ENCODE measurements at places on chromosomes 7 and 10.

GRCh38 chr10:12130237-12130872 is 878 bp downstream of the SEC61A2 start:
- no peak for DNase-seq

DNA sequence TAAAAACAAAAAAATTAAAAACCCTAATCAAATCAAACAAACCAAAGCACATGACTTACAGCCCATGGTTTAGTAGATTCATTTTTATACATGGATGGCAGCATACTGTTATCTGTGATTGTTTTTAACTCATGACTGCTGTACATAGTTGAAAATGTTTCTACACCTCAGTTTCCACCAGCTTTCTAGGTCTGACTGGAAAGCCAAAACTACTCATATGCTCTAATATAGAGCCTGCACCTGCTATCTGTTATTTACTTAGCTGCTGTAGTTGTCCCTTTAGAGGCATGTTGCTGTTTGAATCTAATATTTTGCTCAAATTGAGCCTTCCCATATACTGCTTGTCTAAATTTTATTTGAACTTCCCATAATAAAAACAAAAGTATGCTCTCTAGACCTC is 289.9 kb upstream of the LRRN3 start:
- DNase-seq, result no peak

- DNase-seq, result no peak
These were observed 101.4 kb downstream of the ZNF365 start for GRCh38 chr10:62475551-62475950.

- no peak for DNase-seq
These were observed 66.0 kb downstream of the SUGCT start for GRCh38 chr7:40200791-40201190.

DNA sequence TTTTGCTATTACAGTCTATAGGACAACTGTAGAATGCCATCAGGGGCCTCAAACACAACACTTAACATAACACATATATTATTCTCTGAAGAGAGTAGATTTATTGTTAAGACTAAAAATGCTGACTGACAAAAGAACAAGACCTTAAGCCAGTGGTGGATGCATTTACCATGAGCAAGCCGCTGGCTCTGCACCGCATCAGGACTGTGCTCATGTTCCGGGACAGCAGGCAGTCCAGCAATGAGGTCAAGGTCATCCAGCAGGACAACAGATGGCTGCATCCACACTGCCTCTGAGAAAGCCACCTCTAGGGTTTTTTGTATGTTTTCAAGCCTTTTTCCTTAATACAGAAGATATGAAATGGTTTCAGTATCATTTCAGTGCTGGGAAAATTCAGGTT is 23.8 kb downstream of the PEX1 start:
- no peak for DNase-seq

- DNase-seq, result no peak
These were observed 14.0 kb downstream of the PTF1A start for GRCh38 chr10:23205972-23206642.

DNA sequence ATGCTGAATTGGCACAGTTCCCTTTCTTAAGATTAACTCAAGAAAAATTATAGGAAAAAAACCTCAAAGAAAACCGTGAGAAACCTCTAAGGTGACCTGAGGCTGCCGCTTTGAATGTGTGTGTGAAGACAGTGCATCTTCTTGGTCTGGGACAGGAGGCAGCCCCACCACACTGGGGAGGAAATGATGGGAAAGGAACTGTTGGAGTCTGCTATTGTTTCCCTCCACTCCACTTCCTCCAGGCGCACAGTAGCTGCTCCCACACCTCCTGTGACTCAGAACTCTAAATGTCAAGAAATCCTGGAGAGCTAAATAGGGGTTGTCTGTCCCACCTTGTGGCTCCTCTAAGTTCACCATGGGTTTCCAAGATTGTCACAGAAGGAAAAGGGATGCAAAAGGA is 179.4 kb downstream of the PDE1C start:
- no peak for DNase-seq

DNA sequence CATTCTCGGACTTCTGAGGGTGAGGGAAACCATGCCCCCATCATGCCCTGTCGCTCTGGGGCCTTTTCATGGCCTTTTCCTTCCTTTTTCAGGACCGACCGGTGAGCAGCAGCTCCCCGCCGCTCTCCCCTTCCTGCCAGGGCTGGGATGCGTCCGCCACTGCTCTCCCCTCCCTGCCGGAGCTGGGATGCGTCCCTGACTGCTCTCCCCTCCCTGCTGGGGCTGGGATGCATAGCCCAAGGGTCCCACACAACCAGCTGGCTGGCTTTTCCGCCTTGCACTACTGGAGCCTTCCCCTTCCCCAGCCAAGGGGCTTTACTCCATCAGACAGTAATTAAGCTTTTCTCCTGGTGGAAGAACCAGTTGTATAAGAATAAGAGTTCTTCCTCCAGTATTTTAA is 129.7 kb upstream of the COBL start:
- DNase-seq, result no peak

DNA sequence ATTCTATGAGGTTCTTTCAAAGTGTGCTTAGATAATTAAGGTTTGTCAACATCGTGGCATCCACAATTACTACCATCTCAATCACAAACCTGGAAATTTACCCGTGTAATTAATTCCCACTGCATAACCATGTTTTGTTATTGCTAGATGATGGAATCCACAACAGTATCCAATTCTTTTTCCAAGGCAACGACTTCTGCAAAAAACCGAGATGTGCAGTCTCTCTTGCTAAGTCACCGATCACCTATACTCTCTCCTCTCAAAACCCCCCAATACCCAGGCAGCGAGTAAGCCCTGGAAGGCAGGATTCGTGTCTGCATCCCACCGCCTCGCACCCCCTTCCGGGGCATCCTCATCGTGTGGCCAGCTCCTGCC is 678 bp upstream of the EIF4H start:
- no peak for DNase-seq

DNA sequence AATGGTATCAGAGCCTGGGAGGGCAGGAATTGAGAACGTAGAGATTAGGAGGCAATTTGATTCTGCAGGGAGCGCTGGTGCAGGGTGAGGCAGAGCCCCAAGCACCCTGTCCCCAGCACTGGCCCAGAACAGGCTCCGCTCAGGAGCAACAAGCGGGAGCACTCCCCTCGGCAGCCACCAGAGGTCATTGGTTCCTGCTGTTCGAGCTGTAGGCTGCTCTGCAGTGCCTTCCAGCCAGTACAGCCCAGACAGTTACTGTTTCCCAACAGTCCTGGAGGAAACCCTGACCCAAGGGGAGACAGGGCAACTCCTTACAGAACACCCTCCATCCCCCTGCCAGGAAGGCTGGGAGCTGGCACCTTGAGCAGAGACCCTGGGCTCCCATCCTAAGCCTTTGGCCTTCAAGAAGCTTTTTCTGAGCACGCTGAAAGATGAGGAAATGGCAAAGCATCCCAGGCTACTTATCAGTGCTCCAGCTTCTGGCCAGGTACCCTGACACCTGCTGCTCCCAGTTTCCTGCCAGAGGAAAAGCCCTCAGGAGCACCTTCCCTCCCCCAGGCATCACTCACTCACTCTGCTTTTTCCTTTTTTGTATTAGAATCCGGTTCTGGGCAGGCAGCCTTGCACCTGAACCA is 71.2 kb upstream of the EFCAB10 start:
- peak; percentile 45 for DNase-seq

GRCh38 chr10:21285742-21286331 is 239.6 kb downstream of the SKIDA1 start:
- DNase-seq, result no peak

- no peak for DNase-seq
These were observed 47.6 kb downstream of the SLIT1 start for GRCh38 chr10:97138174-97138573.

DNA sequence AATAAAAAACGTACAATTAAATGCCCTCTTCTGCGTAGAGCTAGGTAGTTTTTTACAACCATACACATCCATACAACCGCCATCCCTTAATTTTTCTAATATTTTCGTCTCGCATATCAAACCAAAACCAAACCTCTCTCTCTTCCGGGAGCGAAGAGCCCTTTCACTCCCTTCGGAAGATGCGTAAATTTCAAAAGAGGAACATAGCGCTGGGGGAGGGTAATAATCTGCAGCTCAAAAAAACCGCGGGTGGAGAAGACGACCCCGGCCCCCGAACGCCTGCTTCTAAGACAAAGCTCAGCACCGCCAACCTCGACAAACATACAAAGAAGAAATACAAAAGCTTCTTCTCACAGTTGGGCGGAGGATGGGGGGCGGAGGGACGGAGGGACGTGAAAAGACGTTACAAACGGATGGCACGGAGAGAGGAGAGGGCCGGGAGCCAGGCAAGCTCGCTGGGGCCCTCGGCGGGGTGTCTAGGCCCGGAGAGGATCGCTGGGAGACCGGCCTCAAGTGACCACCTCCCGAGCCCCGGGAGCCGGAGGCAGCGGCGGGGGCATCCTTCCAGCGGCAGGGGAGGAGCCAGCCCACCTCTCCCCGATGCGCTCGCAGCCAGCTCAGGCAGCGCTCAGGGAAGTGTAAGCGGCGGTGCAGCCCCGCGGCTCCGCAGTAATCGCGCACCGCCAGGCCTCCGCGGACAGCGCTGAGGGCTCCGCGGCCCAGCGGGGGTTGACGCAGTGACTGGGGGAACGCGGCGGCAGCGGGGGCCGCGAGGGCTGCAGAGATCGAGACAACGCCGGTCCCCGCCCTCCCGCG is 851 bp downstream of the MKRN1 start:
- DNase-seq, result no peak

GRCh38 chr7:29858191-29858951 is 52.1 kb downstream of the WIPF3 start:
- DNase-seq, result no peak

DNA sequence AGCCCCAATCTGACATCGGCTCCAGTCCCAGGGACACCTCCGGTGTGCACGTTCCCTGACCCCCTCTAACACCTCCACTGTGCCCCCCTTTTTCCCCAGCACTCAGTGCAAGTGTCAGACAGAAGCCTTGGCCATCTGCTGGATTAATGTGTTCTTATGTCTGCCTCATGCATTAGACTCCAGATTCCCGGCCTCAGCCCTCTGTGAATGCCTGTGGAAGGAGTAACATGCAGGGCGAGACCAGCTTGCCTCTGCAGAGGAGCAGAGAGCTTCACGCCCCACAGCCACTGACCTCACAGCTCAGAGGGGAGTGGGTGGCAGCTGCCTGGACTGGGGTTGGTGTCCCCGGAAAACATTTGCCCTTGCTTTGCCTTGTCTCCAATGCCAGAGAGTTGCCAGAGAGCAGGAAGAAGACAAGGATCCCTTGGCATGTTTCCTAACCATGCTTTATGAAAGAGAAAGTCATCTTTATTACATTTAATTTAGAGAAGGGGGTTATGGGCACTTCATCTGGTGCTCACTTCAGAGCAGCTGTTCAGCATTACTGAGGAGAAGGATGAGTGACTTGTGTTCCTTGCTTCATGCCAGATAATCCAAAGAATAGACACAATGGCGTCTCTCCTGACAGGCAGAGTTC is 91.6 kb upstream of the CXCL12 start:
- DNase-seq, result no peak

GRCh38 chr10:131732631-131733127 is 168.1 kb upstream of the PPP2R2D start:
- DNase-seq, result no peak

DNA sequence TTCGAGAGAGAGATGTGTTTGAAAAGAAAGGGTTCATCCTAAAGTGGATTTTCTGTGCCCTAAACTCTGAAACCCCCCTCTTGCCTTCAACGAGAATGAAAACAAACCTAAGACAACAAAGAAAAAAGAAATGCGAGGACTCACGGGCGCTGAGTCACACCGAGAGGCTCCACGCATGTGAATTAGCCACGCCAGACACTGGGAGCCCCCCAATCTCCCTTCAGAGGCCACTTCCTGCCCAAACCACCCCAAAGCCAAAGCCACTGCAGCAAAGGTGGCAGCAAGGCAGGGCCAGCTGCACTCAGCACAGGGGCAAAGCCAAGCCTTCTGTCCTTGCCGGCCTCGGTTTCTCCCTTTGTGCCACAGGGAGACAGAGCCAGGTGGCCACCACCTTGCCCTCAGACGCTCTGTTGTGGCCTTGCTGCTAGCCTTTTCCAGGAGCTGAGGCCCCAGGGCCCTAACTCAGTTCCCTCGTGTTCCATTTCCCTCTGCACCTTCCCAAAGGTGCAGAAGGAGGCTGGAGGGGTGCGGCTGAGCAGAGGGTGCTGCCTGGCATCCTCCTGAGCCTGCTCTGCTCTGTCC is 93.3 kb downstream of the FAM53B start:
- no peak for DNase-seq

- no peak for DNase-seq
These were observed 3.8 kb upstream of the IL6 start for GRCh38 chr7:22723181-22723601.

GRCh38 chr10:10663622-10664021 is 354.1 kb upstream of the CELF2 start:
- no peak for DNase-seq

DNA sequence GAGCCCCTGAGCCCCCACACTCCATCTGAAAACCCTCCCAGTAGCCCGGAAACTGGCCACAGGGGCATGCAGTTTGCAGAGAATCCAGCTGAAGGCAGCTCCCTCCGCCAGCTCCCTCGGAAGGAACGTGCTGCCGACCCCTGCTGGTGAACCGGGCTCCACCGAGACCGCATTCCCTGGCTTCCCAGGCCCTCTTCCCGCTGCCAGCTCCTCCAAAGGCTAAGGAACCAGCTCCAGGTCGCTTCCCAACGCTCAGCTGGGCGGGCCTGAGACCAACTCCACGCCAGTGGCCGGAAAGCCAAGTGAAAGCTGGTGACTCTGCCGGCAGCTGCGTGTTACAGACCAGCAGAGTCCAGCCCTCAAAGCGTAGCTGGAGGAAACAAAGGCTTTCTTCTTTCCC is 35.8 kb downstream of the GPER1 start:
- no peak for DNase-seq

- no peak for DNase-seq
These were observed 7.7 kb downstream of the DIP2C start for GRCh38 chr10:681670-682318.

- no peak for DNase-seq
These were observed 894.9 kb downstream of the NXPH1 start for GRCh38 chr7:9328296-9328695.

DNA sequence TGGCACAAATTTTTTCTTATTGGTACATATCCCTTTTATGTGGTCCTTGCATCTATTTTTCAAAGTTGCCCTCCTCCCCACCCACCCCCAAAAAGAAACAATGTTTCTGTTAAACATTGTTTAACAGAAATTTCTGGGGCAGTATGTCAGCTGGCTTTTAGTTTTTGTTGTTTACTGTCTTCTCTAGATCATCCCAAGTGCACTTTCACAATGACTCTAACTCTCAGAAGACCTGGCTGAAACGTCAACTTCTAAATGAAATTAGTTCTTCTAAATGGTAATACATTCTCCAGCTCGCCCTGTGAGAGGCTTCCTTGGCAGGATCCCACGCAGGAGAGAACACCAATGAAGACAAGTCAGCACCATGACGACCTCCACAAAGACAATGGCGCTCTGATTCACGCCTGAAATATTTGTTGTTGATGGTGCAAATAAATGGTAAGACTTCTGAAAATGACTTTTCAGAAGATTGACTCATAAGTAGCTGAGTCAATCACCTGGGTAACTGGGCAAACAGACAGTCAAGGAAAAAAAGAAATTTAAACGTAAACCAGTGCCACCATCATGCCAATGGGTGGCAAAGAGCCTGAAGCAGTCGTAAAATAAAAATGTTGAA is 293.7 kb downstream of the FZD1 start:
- DNase-seq, result no peak
